NCI-H1417 treated with DMSO at 0.1 percent for 48 hours (cell line): ENCODE measurements at places on chromosomes 12 and 14.

GRCh38 chr12:126763359-126763758 is 1503.6 kb upstream of the TMEM132C start:
- no peak for DNase-seq

DNA sequence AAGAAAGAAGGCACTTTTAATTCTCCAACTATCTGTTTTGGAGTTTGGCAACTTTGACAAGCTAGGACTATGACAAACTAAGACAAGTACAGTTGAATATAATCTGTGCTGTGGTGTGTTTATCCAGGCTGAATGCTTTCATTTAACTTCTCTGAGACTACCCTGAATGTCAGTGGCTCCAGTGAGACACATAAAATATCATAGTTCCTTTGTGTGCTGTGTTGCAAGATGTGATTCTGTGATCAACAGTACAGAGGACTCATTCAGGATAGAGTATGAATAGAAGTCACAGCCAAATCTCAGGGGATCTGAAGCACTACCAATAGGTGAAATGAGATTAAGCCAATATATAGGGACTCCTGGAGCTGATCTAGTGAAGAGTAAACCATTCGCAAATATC is 876.9 kb upstream of the FBXO33 start:
- no peak for DNase-seq

GRCh38 chr14:20460458-20461224 is 593 bp downstream of the PIP4P1 start:
- DNase-seq: no peak

- DNase-seq: no peak
These were observed 154.5 kb downstream of the ZFP36L1 start for GRCh38 chr14:68638141-68638999.

DNA sequence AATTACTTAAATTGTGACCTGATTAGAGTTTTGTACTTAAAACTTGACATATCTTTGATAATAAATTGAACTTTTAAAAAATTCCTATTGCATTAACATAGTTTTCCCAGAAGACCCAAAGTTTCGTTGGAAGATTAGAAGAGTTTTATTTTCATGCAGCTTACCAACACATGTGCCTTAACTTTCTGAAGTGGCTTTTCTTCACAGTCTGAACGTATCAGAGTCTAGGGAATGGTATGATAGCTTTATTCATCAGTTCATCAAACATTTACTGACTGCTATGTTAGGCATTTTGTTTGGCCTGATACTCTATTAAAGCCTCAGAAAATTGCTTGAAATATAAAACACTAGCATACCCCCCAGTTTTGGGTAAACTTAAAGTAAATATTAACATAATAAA is 65.2 kb downstream of the MARK3 start:
- no peak for DNase-seq

- peak; percentile 24 for DNase-seq
These were observed 65.5 kb downstream of the PTPRO start for GRCh38 chr12:15387772-15388171.

DNA sequence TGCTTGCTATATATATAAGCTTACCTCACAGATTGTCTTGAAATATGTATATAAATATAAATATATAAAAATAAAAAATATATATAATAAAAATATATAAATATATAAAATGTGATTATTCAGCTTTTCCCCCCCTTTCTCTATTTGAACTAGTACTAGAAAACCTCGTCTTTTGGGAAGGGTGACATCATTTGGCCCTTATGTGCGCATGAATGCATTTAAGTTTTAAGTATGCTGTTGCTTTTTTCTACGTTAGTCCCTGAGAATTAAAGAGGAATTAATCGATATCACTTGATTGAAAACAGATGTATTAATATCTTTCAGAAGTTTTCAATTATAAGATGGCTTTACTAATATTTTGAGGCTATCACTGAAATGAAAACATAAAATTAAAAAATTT is 69.9 kb downstream of the RAD51B start:
- DNase-seq: no peak

- DNase-seq: no peak
These were observed 69.3 kb downstream of the RIN3 start for GRCh38 chr14:92582706-92583452.

- DNase-seq: peak; percentile 36
These were observed 47.2 kb downstream of the PTPRB start for GRCh38 chr12:70590051-70590450.
